Stimulated activated CD4-positive, alpha-beta T cell treated with anti-CD3 and anti-CD28 coated beads, Interleukin-1b, Interleukin-23, amount 100 ng/mL, for 1 hour (primary cell): ENCODE measurements at places on chromosomes 12 and 14.

DNA sequence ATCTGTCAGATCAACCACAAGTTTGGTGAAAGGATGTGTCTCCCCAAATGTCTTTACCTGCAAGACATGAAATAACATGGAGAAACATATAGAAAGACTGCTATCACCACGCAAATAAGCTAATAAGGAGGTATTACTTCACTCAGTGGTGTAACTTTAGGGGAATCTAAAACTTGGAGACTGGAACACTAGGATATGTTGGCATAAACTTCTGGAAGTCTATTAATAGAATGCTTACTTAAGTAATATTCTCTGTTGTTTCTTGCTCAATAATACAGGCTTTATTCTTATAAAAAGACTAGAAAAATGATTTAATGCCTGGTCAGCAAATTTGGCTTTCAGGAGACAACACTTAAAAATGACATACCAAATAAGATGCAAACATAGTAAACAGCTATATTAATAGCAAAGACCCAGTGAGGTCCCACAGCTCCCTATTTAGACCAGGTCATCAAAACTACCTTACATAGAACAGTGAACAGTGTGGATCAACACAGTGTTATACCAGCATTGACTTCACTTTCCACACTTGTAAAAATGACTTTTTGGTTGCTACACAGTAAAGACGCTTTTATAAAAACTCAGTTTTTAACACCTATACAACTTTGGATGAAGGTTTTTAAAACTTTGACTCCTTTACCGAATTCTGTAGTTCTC, 18.9 kb upstream of the HAL start:
- no peak for DNase-seq

- DNase-seq: no peak
These were observed 1.3 kb upstream of the AEBP2 start for GRCh38 chr12:19437996-19438395.

GRCh38 chr14:64501411-64502171, 2.0 kb downstream of the ZBTB25 start:
- DNase-seq: no peak

- no peak for DNase-seq
These were observed 144.6 kb downstream of the TPH2 start for GRCh38 chr12:72082986-72083820.

GRCh38 chr12:65074932-65075331, 46.2 kb downstream of the WIF1 start:
- no peak for DNase-seq

DNA sequence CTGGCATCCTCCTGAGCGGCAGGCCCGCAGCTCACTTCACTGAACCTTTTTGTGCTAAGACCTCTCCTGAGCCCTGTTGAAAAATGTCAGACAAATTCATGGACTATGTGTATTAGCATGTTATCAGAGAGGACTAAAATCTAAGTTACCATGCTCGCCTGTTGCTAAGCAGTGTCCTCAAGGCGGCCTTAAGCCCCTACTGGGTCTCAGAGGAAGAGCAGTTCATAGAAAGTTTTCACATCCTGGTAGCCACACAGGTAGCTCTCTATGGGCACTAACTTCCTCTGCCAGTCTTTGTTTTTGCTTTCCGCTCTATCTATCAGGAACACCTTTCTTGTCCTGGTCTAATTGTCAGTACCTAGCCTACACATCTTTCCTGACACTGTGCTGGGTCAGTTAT, 306.6 kb upstream of the MIS18BP1 start:
- no peak for DNase-seq

GRCh38 chr12:20189767-20190166, 178.6 kb upstream of the PDE3A start:
- no peak for DNase-seq

DNA sequence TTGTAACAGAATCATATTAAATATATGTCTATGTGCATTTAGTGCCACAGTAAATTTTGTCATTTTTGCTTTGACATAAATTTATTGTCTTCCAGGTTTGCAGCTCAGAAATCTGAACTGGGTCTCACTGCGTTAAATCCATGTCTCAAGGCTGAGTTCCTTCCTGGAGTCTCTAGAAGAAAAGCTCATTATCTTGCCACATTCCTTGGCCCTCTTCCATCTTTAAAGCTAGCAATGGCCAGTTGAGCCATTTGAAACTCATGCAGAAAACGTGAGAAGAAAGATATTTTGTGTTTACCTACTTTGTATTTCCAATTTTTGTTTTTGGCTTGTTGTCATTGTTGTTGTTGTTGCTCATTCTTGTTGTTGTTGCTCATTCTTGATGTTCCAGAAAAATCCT, 10.7 kb downstream of the PRH1 start:
- DNase-seq: no peak

DNA sequence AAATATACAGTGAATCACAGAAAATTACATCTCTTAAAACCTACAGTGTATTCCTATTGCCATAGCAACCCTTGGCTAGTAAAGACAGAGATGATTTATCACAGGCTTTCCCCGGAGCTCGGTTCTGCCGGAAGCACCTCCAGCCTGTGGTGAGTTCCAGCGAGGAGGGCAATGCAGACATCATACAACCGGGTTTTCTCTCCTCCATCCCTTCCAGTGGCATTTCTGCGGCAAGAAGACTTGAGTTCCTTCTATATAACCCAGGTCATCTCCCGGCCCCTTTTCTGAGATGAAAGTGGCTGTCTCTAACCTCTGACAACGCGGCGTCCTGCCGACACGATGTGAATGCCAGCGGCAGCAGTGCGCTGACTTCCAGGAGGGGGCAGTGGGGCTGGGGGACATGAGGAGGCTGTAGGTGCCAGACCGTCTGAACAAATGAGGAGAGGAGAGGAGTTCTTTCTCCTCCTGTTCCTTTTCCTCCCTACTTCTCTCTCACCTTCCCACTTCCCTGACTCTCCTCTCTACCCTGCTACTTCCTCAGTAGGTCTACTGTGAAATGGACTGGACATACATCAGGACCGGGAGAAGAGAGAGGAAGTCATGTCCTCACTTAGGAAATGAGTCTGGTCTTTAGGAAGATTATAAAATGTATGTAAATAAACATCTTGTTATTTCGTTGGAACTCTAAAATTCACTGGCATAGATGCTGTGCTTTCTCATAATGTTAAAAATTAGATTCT, 68.6 kb upstream of the MAX start:
- DNase-seq: no peak

- DNase-seq: no peak
These were observed 40.0 kb downstream of the TSPAN9 start for GRCh38 chr12:3117144-3117581.

DNA sequence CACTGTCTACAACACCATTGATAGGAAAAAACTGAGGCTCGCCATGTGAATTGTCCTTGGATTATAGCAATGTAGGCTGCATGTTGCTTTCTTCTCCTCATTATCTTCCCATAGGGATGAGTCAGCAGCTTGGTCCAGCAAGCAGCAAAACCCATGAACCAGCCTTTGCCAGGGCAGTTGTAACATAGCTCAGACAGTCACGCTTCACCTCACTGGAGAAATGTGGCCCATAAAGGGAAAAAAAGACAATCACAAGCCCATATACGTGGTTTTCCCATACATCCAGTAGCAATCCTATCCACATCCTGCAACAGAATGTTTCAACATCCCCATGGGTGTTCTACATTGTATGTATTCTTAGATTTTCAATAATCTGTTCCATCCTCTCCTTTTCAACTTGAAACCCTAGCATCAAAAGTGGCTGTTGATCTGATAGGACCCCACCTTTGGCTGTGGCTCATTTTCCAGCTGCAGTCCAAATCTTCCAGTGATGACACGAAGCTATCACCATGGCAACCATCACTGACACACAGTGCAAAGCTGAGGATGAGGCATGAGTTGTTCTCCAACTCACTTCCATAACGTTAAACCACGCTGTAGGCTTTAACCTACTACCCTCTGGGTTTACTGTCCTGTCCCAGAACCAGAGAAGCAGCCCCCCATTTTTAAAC, 34.0 kb downstream of the GRIN2B start:
- no peak for DNase-seq

GRCh38 chr12:42508913-42509460, 80.6 kb downstream of the PRICKLE1 start:
- no peak for DNase-seq

GRCh38 chr12:9390761-9391160, 182.6 kb upstream of the PZP start:
- no peak for DNase-seq

DNA sequence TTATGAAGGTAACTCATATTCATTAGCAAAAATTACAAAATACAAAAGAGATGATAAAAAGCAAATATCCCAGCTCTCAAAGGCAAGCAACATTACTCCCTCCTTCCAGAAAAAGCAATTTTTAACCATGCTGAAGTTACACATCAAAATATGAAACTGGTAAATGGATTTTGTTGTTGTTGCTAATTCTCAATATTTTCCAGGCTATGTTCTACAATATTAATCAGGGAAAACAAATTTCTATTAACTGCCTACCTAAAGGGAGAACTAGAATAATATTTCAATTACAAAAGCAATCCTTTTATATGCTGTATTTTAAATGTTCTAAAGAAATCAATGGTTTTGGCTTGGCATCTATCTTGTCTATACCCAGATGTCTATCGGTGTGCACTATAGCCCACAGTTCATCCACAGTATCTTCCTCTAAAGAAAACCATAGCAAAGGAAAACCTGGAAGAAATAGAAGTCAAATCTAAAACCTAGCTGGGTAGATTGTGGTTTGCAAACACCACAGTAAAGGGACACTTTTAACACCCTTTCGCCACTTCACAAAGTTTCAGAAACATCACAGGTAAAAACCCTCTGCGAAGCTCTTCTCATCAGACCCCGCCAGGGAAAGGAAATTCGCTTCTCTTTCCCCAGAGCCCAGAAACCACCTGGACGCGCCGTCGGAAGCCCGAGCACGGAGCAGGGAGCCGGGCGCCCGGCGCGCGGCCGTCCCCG, 32.0 kb downstream of the TC2N start:
- no peak for DNase-seq

- no peak for DNase-seq
These were observed 89.5 kb upstream of the TMPO start for GRCh38 chr12:98425859-98426258.

DNA sequence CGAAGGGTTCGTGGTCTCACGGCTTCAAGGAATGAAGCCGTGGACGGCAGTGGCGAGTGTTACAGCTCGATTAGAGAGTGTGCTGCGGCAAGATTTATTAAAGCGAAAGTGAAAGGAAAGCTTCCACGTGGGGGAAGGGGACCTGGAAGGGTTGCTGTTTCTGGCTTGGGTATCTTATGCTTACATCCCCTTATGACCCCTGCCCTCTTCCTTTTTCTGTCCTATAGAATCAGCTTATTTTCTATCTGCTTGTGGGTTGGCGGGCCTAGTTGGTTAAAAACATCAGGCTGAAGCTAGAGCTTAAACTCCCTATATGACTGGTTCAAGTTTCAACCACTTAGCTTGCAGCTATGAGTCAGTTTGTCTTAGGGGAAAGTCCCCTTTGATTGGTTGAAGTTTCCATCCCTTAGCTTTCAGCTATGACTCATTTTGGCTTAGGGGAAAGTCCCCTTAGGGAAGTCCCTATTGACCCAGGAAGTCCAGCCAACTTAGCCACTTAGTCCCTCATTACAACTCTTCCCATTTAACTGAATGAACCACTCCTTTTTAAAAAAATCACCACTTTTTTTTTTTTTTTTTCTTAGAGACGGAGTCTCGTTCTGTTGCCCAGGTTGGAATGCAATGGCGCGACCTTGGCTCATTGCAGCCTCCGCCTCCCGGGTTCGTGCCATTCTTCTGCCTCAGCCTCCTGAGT, 1494.7 kb upstream of the TMEM132C start:
- no peak for DNase-seq

- DNase-seq: no peak
These were observed 60.3 kb downstream of the KLRG1 start for GRCh38 chr12:9049520-9050133.

DNA sequence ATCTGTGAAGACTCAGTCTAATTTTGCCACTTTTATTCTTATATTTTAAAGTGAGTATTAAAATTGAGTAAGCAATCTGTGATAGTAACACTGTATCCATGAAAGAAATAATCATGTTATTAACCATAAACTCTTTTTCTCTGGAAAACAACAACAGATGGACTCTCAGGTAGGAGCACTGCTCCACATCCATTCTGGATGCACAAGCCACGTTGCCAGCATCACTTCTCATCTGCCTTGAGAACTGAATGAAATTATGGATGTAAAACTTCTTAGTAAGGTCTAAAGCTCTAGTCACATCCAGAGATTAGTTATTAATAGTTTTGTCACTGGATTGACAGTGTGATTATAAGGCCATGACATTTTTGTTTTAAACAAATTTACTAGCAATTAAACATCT, 489.1 kb upstream of the SYT1 start:
- no peak for DNase-seq

DNA sequence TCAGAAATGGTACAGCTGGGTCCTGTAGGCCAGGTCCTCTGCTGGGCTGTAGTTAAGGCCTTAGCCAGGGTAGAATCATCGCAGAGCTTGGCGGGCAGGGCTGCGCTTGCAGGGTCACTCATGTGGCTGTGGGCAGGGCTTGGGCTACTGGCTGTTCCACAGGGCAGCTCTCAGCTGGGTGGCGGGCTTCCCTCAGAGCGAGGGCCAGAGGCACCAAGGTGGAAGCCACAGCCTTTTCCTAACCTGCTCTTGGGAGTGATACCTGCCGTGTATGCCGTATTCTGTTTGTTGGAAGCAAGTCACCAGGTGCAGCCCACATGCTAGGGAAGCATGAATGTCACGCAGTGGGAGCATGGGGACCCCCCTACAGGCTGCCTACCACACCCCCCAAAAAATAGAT, 69.8 kb upstream of the RIN3 start:
- DNase-seq: no peak

DNA sequence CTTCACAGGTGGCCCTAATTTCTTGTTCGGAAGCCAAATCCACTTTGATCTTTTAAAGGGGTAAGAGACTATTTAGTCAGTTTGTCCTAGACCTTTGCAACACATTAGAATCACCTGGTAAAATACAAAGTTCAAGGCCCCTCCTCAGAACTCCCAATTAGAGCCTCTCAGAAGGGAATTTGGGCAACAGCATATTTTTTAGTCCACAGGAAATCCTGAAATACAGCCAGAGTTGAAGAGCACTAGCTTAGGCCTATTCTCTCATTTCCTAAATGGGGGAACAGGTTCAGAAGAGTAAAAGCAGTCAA, 151.3 kb upstream of the FSCB start:
- DNase-seq: no peak

- no peak for DNase-seq
These were observed 149.1 kb upstream of the FLRT2 start for GRCh38 chr14:85380881-85381280.

GRCh38 chr12:99147130-99147529, 500.4 kb upstream of the GARIN6 start:
- no peak for DNase-seq

DNA sequence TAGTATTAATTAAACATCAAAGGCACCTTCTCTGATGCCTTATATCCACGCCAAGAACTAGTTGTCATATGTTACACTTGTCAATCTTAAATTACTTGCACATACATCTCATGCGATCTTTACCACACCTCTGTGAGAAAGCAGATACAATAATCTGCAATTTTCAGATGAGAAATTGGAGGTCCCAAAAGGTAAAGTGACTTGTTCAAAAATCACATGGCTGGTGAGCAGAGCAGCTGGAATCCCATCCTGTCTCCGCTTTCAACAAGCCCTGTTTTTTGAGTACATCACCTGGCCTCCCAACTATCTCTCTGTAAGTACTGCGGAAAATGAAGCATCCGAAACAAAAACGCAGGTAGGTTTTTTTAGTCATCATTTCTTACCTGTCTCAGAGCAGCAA, 203.4 kb upstream of the FOXN3 start:
- DNase-seq: no peak

- no peak for DNase-seq
These were observed 150.1 kb downstream of the SLC38A4 start for GRCh38 chr12:46675736-46676135.
